GM12892 (cell line): ENCODE measurements at places on chromosomes 7 and 10.

DNA sequence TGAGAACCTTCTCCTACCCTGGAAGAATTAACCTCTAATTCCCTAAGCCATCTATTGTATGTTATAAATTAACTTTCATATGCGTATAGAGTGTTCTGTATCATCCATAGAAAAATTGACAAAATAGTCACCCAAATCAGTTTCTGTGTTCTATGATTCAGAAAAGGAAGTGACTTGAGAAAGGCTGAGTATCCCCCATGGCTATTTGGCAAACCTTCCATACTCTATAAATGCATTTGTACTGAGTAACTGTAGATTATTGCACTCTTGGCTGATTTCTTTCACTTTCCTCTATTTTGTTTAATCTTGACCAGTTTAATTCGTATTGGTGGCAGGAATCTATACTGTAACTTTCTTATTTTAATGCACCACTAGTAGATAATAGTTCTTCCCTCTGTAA lies 182.2 kb downstream of the HTR7 start:
- no peak for DNase-seq

GRCh38 chr10:73796766-73797165 lies 11.4 kb downstream of the ZSWIM8 start:
- DNase-seq, result no peak

DNA sequence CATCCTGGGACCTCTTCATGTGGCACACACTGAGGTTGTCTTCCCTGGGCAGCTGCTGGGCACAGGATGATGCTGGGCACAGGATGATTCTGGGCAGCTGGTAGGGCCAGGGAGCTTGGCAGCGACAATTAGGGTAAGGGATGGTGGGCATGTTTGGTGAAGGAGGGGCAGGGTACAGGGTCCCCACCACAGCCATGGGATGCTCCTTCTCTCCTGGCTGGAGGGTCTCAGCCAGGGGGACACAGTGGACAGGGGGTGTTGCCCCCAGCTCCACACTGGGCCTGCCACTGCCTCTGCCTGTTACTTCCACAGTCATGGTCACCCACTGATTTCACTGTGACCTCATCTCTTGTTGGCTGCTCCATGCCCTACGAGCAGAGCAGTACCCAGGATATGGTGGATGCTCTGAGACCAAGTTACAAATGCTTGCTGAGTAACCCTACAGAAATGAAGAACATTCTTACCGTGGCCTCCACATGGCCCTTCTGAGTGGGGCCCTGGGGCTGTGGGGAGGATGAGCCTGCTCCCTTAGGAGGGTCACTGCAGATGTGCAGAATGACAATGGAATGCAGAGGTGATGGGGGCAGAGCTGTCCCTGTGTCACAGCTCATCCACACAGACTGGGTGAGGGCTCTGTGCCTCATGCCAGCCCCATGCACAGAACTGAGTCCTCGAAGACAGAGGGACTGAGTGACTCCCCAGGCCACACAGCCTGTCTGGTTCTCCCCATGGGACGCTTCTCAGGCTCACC lies 28.4 kb upstream of the RET start:
- DNase-seq, result peak; percentile 8

GRCh38 chr7:29639886-29640595 lies 76.4 kb downstream of the PRR15 start:
- no peak for DNase-seq

- DNase-seq, result no peak
Observed at GRCh38 chr10:125149036-125149679, 11.2 kb downstream of the CTBP2 start.
